Activated naive CD4-positive, alpha-beta T cell treated with anti-CD3 and anti-CD28 coated beads, Interleukin-2, amount 10 ng/mL, durations not matched to agents 7 days and 5 days (primary cell): ENCODE measurements at places on chromosomes 12 and 14.

- no peak for DNase-seq
These were observed 27.4 kb upstream of the METAP2 start for GRCh38 chr12:95446506-95446900.

GRCh38 chr14:60276347-60276746 lies 27.3 kb downstream of the PPM1A start:
- DNase-seq = no peak

DNA sequence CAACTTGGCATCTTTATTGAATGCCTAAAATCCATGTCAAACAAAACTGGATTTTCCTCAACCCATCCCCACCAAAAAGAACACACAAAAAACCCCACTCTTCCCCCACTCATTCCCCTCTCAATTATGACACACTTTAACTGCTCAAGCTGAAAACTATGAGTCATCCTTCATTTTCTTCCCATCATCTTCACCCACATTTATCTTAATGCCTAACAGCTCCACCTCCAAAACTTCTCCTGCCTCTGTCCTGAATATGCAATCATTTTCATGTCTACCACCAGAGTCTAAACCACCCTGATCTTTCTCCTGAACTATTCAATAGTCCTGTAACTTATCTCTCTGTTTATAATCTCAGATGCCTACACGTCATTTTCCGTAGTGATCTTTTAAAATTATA lies 239.7 kb downstream of the BCAT1 start:
- DNase-seq = no peak

GRCh38 chr14:68675233-68675577 lies 117.7 kb downstream of the ZFP36L1 start:
- no peak for DNase-seq

GRCh38 chr12:31317471-31318395 lies 8.2 kb downstream of the SINHCAF start:
- no peak for DNase-seq

- no peak for DNase-seq
These were observed 2.2 kb downstream of the DHRS1 start for GRCh38 chr14:24297190-24297964.

- DNase-seq = no peak
These were observed 241.1 kb upstream of the FBXO33 start for GRCh38 chr14:39673270-39673711.

GRCh38 chr12:26723379-26724308 lies 109.3 kb downstream of the ITPR2 start:
- no peak for DNase-seq

DNA sequence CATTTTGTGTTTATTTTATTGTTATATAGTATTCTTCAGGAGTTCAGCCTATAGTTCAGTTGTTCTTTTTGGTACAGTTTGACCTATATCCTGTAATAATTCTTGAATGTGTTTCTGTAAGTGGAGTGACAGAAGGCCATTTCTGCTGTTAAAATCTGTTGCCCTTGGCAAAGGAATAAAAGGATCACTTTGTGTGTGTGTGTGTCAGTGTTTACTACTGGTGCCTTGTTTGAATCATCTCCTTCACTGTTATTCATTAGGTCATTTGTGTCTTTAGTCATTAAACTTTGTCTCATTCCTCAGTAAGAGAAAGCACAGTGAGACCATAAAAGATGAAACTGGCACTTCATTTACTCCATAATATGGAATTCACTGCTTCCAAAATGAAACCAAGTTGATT lies 130.7 kb downstream of the TMTC2 start:
- DNase-seq = no peak
